ENCODE measurements at places on chromosomes 2 and 18. TPM values are rescaled to one million over a fixed set of nuclear protein-coding genes. Genes with fewer than 3 reads are reported as not detected.

DNA sequence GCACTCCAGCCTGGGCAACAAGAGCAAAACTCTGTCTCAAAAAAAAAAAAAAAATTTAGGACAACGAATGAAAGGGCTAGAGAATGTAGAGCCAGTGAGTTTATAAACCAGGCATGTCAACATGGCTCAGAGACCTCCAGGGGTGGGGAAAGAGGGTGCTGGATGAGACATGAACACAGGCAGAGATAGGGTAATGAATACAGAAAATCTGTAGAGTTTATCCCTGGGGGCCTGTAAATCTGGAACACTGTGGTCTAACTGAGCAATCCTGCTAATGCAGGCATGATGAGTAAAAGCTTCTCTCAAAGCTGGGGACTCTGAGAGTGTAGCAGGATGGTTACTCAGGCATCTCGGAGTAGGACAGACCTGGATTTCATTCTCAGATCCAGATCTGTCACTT, 59.2 kb upstream of the IGFBP2 start:
- DNase-seq: no peak

GRCh38 chr2:166360426-166360825, 15.3 kb downstream of the SCN9A start:
- no peak for DNase-seq

DNA sequence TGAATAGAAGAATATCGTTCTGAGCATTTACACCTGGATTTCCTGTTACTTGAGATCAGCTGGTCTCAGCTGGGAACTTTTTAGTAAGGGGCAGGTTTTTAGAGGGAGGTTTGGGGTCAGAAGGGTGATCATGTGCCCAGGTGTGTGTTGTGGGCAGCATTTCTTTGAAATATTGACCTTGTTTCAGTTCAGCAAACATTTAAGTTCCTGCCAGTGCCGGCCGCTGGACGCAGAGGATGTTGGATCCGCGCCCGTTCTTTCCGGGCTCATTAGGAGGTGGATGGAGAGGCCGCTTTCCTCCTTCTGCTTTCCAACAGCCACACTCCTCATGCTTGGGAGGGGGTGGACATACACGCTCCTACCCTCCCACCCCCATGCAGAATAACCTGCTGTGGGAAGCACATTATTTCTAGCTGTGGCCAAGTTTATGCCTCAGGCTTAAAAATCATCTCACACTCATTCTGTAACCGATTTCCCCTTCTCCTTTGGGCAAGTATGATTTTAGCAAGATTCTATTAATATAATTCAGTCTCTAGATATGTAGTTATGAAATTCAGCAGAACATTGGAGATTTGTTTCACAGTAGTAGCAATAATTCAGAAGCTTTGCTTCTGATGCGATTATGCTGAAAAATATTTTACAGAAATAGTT, 131.4 kb downstream of the ZNF236 start:
- peak; percentile 71 for DNase-seq

DNA sequence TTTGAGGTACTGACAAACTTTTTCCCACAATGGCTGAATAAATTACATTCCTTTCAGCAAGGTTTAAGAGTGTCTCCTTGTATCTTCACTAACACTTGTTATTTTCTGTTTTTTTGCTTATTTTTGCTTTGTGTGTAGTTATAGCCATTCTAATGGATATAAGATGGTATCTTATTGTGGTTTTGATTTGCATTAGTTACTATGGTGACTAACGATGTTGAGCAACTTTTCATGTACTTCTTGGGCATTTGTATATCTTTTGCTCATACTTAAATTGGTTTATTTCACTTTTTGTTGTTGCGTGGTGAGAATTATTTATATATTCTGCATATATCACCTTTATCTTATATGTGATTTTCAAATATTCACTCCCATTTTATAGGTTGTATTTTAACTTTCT, 79.9 kb upstream of the FSIP2 start:
- no peak for DNase-seq

- DNase-seq: no peak
These were observed 86.5 kb downstream of the MEIS1 start for GRCh38 chr2:66521291-66521922.

DNA sequence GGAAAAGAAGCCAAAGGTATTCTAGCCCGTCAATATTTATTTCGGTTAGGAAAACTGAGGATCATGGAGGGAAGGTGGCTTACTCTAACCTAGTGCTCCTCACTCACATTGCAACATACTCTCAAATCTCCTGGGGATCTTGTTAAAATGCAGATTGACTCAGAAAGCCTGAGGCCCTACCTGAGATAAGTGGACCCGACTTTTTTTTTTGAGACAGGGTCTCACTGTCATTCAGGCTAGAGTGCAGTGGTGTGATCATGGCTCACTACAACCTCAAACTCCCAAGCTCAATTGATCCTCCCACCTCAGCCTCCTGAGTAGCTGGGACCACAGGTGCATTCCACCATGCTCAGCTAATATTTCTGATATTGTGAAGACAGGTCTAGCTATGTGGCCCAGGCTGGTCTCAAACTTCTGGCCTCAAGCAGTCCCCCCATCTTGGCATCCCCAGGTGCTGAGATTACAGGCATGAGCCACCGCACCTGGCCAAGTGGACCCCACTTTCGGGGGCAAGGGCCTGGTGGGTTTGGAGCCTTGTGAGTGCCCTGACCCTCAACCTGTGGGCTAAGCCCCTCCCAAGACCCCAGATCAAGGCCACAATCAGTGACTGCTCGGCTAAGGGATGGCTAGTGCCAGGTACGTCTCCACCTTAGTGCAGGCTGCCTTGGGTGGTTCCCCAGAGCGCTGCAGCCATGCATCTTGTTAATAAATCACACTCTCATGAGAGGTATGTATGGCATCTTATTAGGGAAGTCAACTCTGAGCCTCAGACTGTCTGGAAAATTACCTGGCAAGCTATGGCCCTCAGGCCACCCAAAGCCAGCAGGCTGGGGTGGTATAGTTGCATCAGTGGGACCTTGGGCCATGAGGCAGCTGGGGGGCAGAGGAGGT, 1.1 kb upstream of the NEURL3 start:
- DNase-seq: peak; percentile 45

- peak; percentile 69 for DNase-seq
These were observed 19.5 kb upstream of the ID2 start for GRCh38 chr2:8662239-8662879.

DNA sequence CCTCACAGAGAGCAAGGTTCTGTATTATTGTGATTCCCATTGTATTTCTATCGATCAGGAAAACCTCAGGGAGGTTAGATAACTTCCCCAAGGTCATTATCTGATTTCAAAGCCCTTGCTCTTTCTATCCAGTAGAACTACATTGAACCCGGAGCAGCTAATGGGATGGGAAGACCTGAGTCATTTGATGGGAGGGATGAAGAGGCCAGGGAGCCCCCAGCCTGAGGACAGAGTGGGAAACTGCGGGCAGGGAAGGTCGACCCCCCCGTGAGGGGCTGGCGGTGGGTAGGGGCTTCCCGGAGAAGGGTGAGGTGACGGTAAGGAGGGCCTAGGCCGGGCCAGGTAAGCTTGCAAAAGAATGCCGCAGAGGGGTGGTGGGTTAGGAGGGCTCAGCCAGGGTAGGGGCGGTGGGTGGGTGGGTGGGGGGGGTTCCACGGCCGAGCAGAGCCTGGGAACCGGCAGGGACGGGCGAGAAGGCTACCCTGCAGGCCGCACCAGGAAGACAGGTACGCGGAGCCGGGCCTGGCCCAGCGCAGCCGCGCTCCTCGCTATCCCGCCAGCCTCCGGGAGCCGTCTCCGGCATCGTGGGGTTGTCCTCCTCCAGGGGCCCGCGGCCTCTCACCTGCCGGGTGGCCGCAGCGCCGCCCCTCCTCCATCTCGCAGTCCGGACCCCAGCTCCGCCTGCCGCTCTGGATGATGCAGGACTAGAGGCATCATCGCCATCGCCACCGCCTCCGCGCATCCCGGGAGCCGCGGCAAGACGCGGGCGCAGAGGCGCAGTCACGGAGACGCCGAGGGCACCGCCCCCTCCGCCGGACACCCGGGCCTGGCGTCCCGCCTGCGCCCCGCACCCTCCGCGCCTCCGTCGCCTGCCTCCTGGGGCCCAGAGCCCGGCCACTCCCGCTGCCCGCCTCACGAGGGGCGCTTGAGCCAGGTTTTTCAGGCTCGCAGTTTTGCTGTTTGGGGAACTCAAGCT, at the start of gene GPR75:
GPR75 (minus strand) TSS at position 762 of the 976 bp plus-strand sequence. CDS start 5,211 bp downstream, outside the sequence.
- no peak for DNase-seq

- DNase-seq: no peak
These were observed 182.0 kb upstream of the TRIB2 start for GRCh38 chr2:12534646-12535263.

GRCh38 chr18:58258692-58259342, 214.8 kb downstream of the NEDD4L start:
- DNase-seq: no peak

DNA sequence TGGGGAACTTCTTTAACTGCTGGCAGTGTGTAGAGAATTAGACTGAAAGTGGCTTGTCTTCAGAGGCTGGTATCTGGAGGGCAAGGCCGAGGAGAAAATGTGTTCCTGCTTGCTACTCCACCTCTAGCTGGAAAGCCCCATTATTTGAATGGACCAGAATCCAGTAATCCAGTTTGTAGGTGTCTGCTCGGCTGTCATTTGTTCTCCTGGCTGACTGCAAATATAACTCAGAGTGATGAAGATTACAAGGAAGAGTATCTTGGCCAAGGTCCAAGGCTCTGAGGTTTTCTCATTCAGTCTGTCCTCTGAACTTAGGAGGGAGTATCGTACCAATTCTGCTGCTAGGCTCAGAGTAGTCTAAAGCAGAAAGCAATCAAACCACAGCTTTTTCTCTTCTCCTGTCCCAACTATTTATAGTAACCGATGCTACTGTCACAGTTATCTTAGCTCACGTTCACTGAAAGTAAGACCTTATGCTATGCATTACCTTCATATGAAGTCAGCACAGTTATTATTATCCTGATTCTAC, 228.6 kb downstream of the SETBP1 start:
- DNase-seq: no peak

GRCh38 chr18:24766376-24766775, 305.9 kb downstream of the HRH4 start:
- DNase-seq: no peak

DNA sequence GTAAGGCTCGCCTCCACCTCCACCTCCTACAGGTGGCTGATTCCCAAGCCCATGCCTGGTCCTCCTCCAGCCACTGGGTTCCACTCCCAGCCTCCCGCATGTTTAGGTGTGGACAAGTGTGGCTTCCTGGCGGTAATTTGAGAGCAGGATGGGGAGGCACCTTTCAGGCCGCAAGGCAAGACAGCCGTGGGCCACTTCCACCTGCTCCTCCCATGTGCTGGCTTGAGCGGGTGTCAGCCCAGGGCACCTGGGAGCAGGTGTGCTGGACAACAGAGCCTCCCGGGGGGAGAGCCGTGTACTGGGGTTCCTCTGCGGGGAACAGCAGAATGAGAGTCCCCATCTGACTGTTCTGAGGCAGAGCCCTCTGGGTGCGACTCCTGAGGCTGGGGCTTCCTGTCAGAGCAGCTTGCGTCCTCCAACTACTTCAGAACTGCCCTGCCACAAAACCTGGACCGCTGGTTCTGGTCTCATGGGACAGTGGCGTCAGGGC, 83.9 kb downstream of the TPO start:
- no peak for DNase-seq

GRCh38 chr2:224870341-224870740, 154.2 kb upstream of the CCDC195 start:
- DNase-seq: no peak

- no peak for DNase-seq
These were observed 55.8 kb downstream of the NEMP2 start for GRCh38 chr2:190478572-190479195.

DNA sequence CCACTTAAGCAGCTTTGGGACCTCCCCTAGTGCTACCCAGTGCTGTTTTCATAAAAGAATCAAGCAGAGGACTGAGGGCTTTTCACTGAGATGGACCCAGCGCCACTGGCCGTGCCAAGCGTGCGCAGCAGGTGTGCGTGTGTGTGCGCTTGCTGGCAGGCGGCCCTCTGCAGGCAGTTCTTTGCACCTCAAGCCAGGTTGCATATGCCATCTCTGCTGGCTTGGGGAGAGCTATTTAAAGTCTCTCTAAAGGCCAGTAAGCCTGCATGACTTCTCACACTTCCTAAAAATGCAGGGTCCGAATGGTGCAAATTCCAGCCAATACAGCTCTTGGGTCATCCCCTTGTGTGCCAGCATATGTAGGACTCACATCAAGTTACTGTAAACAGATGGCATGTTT, 255.5 kb downstream of the RNF152 start:
- DNase-seq: no peak

GRCh38 chr18:75483662-75484061, 56.2 kb upstream of the SMIM21 start:
- DNase-seq: no peak

GRCh38 chr2:149816756-149817551, 229.4 kb upstream of the MMADHC start:
- DNase-seq: no peak

DNA sequence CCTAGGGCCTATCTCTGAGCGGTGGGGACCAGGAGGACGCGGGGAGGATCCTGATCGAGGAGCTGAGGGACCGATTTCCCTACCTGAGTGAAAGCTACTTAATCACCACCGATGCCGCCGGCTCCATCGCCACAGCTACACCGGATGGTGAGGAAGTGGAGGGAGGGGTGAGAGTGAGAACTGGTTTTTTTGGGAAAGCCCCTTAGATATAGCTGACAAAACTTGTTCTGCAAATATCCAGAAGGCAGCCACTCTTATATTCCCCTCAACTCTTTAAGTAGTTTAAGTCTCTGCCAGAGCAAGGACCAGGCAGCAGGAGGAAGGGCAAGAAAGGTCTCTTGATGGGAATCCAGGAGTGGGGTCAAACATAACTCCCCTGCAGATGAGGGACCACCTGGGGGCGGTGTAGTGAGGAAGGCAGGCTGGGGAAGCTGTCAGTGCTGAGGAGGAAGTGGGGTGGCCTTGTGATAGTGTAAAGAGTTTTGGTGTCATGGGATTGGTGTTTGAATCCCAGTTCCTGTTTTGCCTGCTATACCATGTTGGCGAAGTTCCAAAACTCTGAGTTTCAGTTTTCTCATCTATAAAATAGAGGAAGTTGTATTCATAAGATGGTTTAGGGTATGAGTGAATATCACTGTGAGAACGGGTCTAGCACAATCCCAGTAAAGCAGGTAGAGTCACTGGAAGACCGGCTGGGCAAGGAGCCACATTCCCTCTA, 3.4 kb downstream of the NAGK start:
- DNase-seq: no peak

SPC25 gene
- total RNA-seq: 77.0 TPM

IL1F10 gene
- not detected for total RNA-seq

RAB17 gene
- 38.3 TPM for total RNA-seq

LRRC30 gene
- total RNA-seq: not detected

CREG2 gene
- 1.3 TPM for total RNA-seq

CTDP1 gene
- 15.6 TPM for total RNA-seq

TTN gene
- total RNA-seq: 0.07 TPM

CCDC148 gene
- total RNA-seq: 5.1 TPM
